ENCODE measurements at places on chromosomes 6 and 20.
A peak's percentile ranks its signal among the peaks of the same experiment; 100 is the strongest.

GRCh38 chr20:38883081-38883980 is 42.9 kb upstream of the FAM83D start:
- no peak for DNase-seq

DNA sequence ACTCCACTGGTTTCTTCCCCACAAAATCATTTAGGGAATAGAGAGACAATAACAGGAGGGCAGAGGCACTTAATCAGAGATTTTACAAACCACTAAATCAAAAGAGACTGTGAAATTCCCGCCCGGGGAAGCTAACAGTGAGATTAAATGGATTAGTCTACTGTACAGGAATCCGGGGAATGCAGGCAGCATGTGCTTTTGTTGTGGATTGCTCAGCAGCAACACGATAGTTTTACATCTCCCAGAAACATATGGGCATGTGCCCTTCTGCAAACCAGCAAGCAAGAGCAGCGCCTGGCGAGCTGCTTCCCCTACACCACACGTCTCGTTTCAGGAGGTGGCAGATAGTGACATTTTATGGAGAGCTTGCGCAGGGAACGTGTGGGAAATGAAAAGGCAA is 382.3 kb downstream of the CD83 start:
- DNase-seq = no peak

DNA sequence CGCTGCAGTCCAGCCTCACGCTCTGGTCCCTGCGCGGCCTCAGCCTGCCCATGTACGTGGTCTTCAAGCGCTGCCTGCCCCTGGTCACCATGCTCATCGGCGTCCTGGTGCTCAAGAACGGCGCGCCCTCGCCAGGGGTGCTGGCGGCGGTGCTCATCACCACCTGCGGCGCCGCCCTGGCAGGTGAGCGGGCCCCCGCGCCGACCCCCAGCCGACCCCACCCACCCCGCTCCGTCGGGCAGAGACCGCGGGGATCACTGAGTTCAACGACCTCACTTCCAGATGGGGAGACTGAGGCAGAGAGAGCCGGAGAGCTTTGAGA is 545 bp downstream of the SLC35D3 start:
- DNase-seq = no peak

- peak; percentile 89 for DNase-seq
Measured at GRCh38 chr6:10837995-10838793, at the start of gene MAK. TSS of gene MAK (minus strand) at chr6:10838539. CDS start at chr6:10830648, 7,891 bp downstream.

GRCh38 chr6:27474172-27474465 is 1.2 kb upstream of the ZNF184 start:
- no peak for DNase-seq

DNA sequence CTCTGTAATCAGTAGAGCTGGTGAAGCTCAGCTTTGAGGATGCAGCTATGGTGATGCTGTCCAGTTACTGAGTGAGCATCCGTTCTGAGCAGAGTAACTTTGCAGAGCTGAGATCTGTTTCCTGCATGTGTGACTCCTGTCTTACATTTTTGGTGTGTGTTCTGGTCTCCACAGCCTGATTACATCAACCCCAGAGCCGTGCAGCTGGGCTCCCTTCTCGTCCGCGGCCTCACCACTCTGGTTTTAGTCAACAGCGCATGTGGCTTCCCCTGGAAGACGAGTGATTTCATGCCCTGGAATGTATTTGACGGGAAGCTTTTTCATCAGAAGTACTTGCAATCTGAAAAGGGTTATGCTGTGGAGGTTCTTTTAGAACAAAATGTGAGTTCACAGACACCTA is 81.6 kb downstream of the FAM120B start:
- DNase-seq = no peak

DNA sequence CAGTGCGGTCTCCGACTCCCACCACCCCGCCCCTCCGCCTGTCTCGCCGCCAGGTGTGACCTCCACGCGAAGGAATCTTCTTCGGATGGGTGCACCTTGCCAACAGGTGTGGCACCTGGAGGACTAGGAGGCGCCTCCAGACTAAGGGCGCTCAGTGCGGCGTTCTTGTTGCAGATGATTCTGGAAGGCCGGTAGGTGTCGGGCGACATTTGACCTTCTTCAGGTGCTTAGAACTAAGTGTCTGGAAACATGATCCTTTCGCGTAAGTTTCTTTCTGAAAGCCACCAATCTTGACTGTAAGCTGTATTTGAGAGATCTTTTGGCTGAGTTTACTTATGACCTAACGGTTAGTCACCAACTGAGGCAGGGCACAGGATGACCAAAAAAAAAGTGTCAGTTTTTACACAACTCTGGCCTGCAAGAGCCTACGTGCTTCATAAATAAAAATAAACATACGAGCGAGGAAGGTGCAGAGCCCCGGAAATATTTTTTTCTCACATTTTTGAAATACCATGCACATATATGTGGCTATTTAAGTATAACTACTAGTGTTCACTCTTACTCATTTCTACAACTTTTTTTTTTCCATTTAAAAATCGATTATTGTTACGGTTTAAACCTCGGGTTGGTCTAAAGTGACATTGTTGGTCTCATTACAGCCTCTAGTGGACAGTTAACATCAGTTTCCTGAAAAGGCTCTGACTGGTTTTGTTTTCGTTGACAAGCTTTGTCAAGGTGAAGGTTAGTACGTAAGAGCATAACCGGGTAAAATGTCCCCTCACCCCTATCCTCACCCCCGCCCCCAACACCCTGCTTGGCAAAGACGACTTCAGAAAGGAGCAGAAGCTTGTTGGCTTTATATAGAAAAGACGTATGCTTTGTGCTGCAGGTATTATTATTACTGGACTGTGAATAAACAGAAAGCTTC is 1.6 kb upstream of the ATXN1 start:
- peak; percentile 33 for DNase-seq

DNA sequence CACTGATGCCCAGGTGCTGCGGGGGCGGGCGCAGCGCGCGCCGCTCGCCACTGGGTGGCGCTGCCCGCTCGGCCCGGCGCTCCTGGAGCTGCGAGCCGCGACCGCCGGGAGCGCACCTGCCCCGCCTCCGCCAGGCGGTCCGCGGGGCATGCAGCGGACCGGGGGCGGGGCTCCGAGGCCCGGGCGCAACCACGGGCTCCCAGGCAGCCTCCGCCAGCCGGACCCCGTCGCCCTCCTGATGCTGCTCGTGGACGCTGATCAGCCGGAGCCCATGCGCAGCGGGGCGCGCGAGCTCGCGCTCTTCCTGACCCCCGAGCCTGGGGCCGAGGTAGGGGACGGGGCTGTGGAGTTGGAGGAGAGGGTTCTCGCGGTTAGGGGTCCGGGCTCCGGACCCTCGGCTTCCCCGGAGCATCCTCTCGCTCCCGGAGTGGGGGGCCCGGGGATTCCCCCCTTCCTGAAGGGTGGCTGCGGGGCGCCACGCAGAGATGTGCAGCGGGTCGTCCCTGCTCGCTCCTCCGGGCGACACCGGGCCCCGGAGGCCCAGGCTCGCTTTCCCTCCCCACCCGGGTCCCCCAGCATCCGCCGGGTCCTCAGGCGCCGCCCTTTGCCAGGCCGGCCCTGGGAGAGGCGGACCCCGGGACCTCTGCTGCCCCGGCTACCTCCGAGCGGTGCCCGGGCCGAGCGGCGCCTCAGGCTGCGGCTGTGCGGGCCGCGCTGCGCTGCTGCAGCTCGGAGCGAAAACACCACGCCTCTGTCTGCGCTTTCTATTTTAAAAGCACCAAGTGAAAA is at the start of gene BCAS4:
Gene BCAS4, plus strand, starts transcription at position 216 of the 789 bp plus-strand sequence. Its CDS starts 23 bp downstream, at position 239.
- peak; percentile 91 for DNase-seq

GRCh38 chr6:169566319-169566718 is 135.5 kb downstream of the WDR27 start:
- DNase-seq = no peak

- DNase-seq = no peak
Measured at GRCh38 chr20:49100972-49101371, 54.9 kb downstream of the CSE1L start.

DNA sequence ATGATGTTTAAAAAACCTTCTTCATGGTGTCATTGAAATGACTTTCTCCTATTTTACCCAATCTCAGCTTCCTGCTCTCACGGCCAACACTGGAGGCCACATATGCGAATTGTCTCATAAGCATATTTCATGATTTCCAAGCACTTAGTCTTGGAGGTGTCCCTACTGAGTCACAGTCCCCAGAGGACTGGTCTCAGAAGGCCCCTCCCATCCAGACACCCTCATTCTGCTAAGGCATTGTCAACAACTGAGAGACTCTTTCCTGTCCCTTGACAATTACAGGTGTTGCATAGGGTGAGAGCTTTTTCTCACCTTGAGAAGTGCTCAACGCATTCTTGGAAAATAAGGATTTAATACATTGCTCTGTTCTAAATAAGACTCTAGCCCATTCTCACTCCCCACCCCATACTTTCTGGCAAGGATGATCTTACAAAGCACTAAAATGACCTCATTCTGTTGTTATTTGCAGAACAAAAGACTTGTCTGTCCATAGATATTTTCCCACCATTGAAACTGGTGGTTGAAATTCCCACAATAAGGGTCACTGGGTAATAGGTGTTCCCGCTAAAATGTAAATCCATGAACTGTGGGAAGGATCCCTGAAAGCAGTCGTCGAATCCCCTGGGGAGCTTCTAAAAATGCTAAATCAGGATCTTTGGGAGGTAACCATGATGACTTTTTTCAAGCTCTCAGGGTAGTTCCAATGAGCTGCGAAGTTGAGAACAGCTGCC is 32.3 kb upstream of the SLC22A23 start:
- no peak for DNase-seq

DNA sequence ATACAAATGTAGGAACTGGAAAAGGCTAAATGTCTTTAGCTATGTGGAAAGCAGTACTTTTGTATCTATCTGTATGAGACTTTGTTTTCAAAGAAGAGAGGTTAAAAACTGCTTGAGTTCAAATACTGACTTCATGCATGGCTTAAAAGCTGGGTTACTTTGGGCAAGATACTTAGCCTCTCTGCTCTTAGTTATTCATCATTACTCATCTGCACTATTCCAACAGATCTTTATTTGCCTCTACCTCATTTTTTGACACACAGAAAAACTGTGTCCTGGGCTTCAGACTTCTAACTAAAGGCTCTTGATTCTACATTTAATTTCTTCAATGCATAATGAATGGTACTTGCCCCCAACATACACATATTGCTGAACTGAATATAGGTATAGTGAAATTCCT is 114.8 kb downstream of the DST start:
- no peak for DNase-seq

DNA sequence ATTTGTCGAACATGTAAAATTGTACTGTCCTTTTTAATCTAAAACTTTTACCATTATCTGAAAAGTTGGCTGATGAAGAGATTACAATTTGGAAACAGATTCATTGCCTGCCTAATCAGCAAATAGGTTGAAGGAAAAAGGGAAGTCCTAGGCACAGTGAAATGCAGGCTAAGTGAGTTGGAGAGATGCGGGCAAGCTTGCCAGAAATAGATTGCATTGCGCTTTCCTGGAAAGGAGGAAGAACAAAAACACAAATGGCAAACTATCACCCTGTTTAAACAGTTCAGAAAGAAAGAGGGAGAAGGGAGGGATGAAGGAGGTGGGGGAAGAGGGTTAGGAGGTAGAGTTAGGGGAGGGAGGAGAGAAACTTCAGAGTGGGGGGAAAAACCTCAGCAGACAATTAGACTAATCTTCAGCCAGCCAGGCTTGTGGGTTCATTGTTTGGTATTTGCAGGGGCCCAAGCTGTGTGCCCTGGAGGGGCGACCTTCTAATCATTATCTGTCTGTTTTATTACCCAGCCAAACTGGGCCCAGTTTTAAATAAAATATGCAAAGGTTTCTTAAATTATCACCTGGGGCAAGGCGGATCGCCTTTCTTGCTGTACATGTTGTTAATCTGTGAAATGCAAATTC is 465.2 kb downstream of the TFAP2B start:
- DNase-seq = no peak

- no peak for DNase-seq
Measured at GRCh38 chr6:26075063-26075717, 12.0 kb upstream of the HFE start.

- DNase-seq = no peak
Measured at GRCh38 chr6:98529364-98529763, 305.0 kb upstream of the POU3F2 start.

DNA sequence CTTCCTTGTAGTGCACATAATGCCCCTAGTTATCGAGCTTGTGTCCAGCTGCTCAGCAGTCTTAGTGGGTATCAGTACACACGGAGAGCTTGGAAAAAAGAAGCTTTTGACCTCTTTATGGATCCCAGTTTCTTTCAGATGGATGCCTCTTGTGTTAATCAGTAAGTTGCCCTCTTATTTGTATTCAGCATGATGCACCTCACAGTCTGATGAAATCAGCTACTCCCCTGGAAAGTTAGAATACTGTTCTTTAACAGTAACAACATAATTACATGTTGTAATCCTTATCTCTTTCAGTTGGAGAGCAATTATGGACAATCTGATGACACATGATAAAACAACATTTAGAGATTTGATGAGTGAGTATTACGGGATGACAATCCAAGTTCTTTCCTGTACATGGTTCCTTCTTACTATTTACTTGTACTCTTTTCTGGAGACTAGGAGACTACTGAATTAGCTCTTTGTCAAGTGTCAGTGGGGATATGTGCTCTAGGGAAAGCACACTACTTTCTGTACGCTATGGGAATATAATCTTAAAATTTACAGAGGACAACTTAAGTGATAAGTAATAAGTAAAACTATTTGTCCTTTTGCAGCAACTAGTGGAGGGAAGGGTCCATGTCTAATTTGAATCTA is 39.1 kb downstream of the PGM3 start:
- DNase-seq = no peak

DNA sequence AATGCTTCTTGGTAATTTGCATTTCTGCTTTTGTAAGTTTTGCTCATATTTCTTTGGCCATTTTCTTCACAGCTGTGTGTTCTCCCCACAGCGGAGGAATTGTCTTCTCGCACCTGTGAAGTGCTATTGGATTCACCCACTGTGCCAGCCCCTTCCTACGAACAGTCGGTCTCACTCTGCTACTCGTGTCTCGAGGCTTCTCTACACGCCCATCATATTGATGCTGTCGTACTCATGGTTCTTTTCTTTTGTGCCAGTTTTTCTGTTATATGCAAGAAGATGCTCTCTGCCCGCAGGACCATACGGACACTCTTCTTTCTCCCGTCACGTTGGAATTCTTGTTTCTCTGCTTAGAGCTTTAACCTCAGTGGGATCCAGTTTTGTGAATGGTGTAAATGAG is 200.3 kb downstream of the DLL1 start:
- DNase-seq = no peak

GRCh38 chr20:57688295-57688694 is 21.5 kb downstream of the PMEPA1 start:
- no peak for DNase-seq

DNA sequence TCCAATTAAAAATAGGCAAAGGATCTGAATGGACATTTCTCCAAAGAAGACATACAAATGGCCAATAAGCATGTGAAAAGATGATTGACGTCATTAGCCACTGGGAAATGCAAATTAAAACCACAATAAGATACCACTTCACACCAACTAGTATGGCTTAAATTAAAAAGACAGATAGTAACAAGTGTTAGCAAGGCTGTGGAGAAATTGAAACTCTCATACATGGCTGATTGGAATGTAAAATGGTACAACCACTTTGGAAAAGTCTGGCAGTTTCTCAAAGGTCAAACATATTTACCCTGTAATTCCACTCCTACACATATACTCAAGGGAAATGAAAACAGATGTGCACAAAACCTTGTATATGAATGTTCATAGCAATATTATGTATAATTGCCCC is 83.6 kb downstream of the CEP57L1 start:
- no peak for DNase-seq

GRCh38 chr20:8756410-8756809 is 312.5 kb upstream of the PLCB4 start:
- no peak for DNase-seq

Measured in activated T-cell treated with anti-CD3 and anti-CD28 coated beads for 48 hours (primary cell).